ENCODE measurements at places on chromosomes 4 and X.

DNA sequence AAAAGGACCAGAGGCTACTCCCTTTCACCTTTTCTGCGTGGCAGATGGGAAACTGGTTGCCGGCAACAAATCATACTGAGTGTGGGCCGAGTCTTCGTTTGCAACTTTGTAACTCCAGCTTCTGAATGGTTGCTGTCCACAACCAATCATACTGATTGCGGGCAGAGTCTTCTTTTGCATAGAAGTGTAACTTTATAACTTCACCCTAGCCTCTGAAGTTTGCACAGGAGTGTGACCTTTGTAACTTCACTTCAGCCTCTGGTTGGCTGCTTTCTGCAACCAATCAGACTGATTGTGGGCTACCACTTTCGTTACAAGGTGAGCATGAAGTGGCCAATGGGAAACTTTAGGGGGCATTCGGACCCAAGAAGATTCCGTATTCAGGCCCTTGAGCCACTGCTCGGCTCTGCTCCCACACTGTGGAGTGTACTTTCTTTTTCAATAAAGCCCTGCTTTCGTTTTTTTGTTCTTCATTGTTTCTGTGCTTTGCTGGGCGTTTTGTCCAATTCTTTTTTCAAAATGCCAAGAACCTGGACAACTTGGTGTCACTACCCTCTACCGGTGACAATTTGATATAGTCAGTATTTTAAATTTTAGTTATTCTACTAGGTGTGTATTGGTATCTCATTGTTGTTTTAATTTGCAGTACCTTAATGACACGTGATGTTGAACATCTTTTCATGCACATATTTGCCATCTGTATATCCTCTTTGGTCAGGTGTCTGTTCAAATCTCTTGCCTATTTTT is 9.0 kb upstream of the PAGE5 start:
- no peak for DNase-seq

DNA sequence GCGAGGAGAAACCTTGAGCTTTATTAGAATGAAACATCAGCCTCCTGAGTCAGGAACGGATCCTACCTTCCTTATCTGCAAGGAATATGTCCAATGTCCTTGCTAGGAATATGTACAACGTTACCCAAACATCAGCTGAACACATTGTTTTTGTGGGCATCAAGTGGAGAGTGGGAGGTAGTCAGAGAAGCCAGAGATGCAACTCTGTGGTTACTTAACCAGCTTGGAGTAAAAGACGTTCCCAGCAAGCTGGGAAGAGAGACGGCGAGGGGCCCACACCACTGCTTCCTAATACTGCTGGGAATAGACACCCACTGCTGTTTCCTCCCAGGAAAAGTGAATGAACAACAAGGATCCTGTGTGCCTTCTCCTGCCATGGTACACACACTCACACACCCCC is 74.4 kb upstream of the PLAC1 start:
- no peak for DNase-seq

GRCh38 chr4:151355155-151355554 is 29.8 kb upstream of the SH3D19 start:
- no peak for DNase-seq

- DNase-seq = no peak
These were observed 41.6 kb downstream of the SYNPO2 start for GRCh38 chr4:118930255-118930654.

- no peak for DNase-seq
These were observed 224.6 kb downstream of the IL15 start for GRCh38 chr4:141860974-141861373.

DNA sequence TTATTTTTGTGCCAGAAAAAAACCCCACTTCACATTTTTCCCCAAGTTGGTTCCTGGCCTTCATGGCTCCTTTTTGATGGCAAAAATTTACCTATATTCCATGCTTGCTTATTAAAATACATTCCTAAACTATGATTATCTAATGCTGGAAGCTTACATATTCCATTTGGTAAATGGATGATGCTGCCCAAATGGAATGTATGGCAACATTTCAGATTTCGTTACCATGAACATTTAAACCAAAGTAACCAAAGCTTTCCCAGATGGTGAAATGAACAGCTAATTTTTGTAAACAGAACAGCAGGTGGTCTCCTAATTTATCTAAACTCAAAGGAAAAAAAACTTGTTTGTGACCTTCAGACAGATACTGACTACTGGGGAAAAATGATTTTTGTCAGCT is 110.8 kb upstream of the TEX13A start:
- DNase-seq = peak; percentile 10

- DNase-seq = no peak
These were observed 17.7 kb upstream of the GRIPAP1 start for GRCh38 chrX:49019599-49020249.

DNA sequence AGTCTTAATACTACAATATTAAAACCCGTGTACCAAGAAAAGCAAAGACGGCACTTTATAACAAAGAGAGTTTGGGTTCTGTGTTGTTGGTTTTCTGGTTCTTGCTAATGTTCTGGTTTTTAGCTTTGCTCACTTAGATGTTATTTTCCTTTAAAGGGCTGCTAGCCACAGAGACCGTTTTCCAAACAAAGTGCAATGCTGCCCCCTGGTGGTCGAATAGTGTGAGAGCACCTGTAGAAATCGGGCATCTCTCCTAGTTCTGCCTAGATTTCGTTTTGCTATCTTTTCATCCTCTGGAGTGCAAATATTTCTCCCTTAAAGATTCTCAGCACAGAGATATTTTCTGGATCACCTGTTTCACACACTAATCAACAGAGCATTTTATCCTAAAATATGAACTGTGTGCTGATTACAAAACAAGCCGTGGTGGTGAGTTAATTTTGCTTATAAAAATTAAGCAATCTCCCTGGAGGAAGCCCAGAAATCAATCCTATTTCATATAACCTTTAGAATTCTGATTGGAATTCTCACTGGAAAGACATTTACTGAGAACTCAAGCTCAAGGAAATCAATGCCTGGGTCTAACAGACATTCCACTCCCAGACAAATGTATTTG is 334.5 kb upstream of the NOCT start:
- peak; percentile 74 for DNase-seq

DNA sequence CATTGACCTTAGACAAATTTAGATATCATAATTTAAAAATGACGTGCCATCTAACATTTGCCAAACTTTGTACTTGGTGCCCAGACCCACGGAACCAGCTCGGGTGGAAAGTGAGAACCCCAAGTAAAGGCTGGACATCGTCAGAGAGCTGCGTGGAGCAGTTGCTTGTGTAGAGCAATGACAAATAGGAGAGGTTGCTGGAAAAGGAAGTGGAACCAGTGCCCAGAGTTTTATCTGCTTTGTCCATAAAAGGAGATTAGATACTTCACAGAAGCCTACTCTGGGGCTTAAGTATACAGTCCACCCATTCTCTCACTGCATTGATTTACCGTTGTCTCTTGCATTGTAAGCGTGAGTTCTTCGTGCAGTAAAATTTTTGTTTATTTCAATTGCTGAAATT is 5.4 kb upstream of the TBC1D1 start:
- DNase-seq = no peak

DNA sequence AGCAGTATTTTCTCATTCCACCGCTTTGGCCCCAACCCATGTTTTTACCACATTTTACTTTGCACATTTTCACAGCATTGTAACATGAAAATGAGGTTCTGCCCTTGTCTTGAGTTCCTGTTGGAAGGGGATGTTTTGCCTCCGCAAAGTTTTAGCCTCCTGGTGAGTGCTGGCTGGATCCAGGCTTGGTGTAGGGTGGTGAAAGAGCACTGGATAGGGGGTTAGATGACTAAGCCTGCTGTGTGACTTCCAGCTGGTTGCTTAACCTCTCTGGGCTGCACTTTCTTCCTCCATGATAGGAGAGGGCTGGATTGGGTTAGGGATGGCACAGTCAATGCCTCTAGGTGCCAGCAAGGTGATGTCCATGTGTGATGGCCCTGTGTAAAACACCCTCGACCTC is 28.9 kb downstream of the CYTL1 start:
- no peak for DNase-seq

DNA sequence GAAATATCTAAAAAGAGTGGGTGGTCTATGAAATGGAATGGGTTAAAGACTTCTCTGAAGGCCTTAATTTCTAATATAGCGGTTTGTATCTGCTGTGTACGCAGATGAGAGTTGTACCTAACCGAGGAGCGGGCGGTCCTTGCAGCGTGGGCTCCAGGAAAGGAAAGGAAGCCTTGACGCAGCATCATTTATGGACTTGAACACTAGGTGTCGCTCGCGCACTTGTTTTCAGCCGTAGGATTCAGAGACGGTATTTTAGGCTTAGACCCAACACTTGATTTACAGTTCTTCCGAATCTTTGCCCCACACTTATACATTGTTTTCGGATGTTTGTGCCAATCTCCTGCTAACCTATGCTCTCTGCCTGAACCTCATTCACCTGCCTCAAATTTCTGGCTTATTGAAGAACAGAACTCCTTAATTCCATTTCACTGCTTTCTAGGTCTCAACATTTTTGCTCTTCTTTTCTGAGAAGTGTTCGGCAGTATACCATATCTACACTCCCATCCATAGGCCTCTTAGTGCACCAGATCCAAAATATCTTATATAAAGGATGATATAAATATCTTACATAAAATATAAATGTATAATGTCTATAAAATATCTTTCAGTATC is 48.9 kb upstream of the AADAT start:
- DNase-seq = peak; percentile 77

- no peak for DNase-seq
These were observed 2.4 kb downstream of the NKX1-1 start for GRCh38 chr4:1403591-1404572.

- DNase-seq = no peak
These were observed 28.6 kb upstream of the OGT start for GRCh38 chrX:71504346-71504745.

- DNase-seq = peak; percentile 51
These were observed 15.0 kb downstream of the RGN start for GRCh38 chrX:47093248-47093647.

GRCh38 chr4:183607894-183608293 is 51.1 kb downstream of the RWDD4 start:
- no peak for DNase-seq

DNA sequence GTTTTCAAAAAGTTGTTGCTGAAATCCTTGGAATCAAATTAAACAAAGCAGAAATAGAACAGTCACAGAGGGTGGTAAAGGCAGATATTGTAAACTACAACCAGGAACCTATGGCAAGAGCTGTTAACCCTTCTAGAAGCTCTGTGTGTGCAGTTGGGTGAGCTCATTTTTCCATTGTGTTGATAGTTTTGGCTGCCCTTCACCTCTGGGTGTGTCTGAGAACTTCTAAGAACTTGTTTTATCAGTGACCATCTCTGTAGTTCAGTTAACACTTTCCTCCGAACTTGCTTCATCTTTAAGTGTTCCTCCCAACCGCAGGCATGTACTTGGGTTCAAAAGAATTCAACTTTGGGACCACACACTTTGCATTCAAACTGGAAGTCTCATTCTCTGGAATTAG is 32.7 kb downstream of the RBMX start:
- DNase-seq = no peak

GRCh38 chr4:73874386-73874785 is 5.2 kb downstream of the CXCL1 start:
- DNase-seq = no peak

DNA sequence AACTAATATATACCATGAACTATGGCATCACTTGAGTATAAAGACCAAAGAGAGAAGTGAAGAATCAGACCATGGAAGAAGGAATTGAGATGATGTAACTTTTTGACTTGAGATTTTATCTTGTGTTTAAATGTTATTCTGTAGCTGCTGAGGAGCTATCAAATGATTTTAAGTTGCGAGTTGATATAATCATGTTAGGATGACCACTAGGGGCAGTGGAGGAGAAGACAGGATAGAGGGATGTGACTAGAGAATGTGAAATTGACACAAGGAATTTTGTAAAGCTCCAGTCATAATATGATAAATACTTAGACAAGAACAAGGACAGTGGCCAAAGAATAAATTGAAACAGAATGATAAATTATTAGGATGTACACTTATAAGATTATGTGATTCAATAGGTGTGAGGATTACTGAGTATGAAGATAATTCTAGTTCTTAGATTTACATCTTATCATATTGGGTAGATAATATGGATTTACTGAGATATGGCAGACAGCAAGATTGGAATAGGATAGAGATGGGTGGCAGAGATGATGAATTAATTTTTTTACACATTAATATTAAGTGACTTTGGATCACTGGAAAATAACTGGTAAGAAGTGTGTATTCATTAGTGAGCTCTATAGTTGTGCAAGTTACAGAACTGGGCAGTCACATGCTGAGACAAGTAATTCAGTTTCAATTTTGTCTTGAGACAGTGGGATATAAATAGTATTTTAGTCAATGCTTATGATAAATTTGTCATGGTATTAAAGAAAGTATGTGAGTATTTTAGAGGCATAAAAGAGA is 816.0 kb upstream of the PCDH10 start:
- DNase-seq = peak; percentile 26

- no peak for DNase-seq
These were observed 46.7 kb downstream of the ZNF827 start for GRCh38 chr4:145891958-145892357.

DNA sequence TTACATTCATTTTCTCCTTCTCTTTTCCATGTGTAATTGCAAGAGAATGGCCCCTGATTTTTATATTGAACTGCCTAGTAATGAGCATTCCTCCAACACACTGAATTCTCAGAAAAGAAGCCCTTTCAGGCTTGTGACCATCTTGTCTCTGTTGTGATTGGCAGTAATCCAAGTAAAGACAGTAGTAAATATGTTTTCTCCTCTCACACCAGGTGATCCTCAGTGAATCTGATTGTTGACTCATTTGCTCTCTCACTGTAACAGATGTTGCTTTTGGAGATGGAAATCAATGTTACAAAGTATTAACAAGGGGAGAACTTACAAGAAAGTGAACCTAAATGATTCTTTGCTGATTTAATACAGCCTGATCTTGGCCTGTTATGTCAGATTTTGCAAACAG is 271.0 kb downstream of the AFF2 start:
- no peak for DNase-seq

GRCh38 chrX:47595716-47596251 is 13.5 kb downstream of the TIMP1 start:
- no peak for DNase-seq

GRCh38 chr4:89064848-89065247 is 7.9 kb upstream of the FAM13A start:
- peak; percentile 15 for DNase-seq

- peak; percentile 45 for DNase-seq
These were observed 164.0 kb downstream of the PRKX start for GRCh38 chrX:3549411-3549911.

GRCh38 chr4:3085948-3086670 is 11.6 kb downstream of the HTT start:
- no peak for DNase-seq
